Fibroblast of upper back skin (primary cell): ENCODE measurements at places on chromosomes 2 and 18.

GRCh38 chr2:65452150-65452895 lies 19.9 kb upstream of the SPRED2 start:
- no peak for DNase-seq

DNA sequence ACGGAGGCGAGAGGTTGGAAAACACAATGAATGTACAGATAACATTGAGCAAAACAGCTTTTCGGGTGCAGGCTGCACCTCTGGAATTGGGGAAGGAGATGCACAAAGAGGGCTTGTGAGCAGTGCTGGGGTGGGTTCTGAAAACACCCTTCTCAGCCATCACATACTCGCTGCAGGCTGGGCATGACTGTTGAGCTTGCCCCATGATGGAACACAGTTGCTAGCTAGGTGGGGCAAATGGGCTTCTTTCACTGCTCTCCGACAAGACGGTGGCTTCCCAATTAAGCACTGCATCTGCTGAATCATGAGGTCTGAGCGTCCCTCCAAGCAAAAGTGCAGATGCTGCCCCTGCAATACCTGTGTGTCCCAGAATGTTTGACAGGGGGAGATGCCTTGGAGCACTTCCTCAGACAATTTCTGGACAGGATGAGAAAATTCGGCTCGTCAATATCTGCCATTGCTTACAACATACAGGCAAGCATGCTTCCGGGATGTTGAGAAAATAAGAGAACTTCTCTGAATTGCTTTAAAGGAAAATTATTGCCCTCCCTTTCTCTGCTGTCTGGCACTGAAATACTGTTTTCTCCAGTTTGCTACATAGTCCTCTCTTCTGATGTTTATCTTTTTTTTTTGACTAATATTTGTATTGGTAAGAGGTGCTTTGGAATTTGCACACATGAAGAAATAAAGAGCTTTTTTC lies 77.3 kb upstream of the SH3BP4 start:
- DNase-seq = no peak

GRCh38 chr2:176115883-176116813 lies at the start of gene HOXD10:
Gene HOXD10, plus strand, starts transcription at chr2:176116778. Its CDS starts 56 bp downstream, at chr2:176116834.
- peak; percentile 80 for DNase-seq

DNA sequence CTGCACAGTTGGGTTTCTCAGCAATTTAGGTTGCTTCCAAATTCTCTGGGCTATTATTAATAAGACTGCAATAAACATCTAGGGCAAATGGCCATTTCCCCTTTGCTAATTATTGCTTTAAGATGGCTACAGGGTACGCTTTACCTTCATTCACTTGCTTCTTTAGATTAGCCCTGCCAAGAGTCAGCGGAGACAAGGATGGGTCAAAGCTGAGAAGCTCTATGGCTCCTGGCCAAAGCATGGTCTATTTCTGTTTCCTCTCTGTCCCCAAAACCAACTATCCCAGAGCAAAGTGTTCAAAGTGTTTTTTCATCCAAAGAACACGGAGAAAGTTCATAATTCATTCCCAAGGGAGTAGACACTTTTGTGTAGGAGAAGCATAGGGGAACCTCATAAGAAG lies 75.2 kb upstream of the NFU1 start:
- no peak for DNase-seq

DNA sequence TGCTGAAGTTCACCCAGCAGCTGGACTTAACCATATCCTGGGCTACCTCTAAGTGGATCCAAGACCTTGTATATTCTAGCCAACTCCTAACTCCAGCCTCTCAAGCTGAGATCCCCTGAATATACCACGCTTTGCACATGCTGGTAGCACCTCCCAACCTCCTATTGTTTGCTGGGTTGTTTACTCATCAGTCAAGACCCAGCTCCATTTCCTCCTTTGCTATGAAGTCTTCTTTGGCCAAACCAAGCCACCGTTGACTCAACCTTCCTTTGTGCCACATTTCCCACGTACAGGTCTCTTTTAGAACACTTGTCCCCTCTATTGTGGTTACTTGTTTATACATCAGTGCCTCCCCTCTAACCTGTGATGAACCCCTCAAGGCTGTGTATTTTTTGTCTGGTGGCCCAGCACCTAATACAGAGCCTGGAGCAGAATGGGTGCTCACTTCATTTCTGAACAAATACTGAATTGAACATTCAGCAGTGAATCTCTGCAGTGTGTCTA lies 267.8 kb upstream of the REV1 start:
- no peak for DNase-seq

DNA sequence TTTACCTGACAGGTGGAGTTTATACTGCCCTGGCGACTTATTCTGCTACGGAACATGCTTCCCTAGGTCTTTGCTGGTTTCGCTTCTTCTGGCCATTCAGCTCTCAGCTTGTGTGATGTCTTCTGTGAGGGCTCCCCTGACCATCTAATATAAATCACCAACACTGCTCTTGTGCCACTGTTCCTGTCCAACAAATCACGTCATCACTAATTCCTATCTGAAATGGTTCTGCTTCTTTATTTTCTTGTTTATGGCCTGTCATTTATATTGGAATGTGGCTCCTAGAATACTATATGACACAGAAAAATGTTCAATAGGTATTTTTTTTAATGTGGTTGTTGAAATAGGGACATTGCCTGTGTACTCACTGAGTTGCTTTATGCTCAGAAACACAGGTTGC lies 171.5 kb downstream of the CD8B2 start:
- no peak for DNase-seq

- DNase-seq = no peak
Measured at GRCh38 chr2:31529256-31529655, 51.5 kb downstream of the SRD5A2 start.

- peak; percentile 37 for DNase-seq
Measured at GRCh38 chr2:222891890-222892289, 31.1 kb downstream of the ACSL3 start.

GRCh38 chr2:191618786-191619185 lies 59.1 kb upstream of the NABP1 start:
- DNase-seq = peak; percentile 53

DNA sequence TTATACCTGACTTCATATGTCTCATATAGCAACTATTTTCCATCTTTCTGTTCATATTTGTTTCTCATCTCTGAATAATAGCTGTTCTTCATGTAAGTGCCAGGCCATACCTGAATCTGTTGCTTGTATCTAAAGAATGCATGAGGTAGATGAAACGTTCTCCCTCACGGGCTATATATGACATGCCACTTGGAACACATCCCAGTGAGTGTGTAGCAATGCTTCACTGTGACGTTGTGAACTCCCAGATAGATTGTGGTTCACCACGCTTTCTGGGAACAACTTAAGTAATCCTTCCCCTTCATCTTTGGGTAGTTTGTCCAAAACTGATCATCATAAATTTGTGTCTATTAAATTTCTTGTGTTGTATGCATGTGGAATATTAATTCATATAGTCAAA lies 60.1 kb downstream of the RDH14 start:
- DNase-seq = peak; percentile 92

DNA sequence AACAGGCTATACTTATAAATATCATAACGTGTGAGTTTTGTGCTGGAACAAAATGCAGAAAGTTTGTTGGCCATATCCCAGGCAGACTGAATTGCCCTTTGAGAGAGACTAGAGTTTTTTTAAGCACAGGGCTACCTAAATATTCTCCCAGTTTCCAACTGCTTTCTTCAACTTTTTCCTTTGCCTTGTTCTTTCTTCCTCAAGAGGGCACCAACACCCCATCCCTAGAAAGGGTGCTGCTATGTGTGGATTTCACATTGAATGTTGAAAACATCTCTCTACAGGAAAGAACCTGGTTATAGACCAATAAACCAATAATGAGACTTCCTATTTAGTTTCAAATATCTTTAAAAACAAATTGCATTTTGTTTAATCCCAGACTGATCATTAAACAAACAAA lies 87.9 kb downstream of the ICOS start:
- DNase-seq = peak; percentile 20

DNA sequence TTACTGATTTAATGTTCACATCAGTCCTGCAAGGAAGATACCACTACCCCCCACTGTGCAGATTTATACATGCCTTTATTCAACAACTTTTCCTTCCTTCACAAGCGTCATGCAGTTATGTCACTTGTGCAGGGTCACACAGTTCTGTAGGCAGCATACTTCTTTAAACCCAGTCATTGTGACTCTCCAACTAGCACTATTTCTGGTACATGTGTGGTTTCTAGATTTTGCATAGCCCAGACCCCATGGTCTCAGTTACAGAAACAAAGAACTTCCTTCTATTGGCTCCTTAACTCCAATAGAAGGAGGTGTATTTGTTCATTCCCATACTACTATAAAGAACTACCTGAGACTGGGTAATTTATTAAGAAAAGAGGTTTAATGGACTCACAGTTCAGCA lies 333.1 kb downstream of the ZNF516 start:
- no peak for DNase-seq

GRCh38 chr2:235382179-235382578 lies 111.7 kb upstream of the AGAP1 start:
- no peak for DNase-seq

DNA sequence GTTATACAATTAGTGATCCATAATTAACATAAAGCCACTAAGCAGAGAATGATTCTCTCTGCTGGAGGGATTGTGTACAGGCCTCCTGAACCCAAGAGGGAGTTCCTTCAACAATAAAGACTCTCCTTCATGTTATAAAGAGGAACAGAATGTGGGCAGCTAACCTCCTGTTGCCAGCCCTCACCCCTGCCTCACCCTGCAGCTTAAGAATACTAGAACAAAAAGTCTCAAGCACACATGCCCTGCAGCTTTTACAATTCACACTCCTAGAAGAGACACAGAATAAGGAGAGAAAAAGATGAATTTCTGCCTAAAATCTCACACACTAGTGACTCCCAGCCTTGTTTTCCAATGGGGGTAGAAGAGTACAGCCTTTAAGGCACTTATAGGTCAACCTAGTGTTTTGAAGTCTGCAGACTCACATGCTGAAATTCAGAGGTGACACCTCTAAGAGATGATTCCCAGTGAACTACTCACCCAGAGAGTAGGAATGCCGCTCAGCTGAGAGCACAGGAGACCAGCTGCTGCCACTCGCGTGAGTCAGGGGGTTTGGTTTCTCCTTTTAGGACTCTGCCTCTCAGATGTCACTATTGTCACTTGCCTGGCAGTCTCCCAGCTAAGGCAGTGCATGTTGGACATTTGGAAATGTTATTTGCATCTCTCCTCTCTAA lies 32.5 kb upstream of the IL1RL1 start:
- DNase-seq = peak; percentile 34

GRCh38 chr2:158134655-158135054 lies 33.0 kb downstream of the UPP2 start:
- DNase-seq = no peak

DNA sequence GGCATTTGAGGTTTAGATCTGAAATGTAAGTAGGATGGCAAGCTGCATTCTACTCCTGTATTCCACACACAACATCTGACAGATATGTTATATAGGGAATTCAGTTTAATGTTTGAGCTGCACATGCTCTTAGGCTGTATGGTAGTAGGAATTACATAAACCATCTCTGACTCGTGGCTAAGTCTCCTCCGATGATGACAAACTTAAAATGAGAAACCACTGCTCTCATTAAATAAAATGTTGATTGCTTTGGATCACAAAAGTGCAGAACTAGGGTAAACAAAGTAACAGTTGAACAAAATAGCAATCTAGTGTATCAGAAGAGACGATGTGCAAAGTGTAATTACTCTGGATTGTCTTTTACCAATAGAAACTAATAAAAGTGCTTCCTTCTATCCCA lies 50.1 kb upstream of the WDR75 start:
- DNase-seq = no peak

DNA sequence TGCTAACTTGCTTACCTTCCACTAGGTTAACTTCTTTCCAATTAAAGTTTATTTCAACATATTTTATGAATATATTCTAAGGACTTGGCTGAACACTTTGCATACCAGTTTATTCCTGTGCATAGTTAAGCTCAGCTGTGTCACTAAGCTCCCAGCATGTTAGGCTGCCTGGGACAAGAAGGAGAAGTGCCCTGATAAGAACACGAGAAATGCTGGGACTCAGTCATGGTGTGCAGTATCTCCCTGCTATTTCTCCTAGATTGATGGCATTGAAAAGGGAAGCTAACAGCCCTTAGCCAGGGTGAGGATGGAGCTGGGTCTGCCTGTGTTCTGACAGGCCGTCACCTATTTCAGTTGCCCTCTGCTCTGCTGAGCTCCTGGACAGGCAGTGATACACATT lies 164.3 kb downstream of the TRABD2A start:
- DNase-seq = no peak
